ENCODE measurements at places on chromosomes 12 and 14.

- DNase-seq = no peak
Measured at GRCh38 chr12:62700091-62700880, 233.7 kb downstream of the MON2 start.

DNA sequence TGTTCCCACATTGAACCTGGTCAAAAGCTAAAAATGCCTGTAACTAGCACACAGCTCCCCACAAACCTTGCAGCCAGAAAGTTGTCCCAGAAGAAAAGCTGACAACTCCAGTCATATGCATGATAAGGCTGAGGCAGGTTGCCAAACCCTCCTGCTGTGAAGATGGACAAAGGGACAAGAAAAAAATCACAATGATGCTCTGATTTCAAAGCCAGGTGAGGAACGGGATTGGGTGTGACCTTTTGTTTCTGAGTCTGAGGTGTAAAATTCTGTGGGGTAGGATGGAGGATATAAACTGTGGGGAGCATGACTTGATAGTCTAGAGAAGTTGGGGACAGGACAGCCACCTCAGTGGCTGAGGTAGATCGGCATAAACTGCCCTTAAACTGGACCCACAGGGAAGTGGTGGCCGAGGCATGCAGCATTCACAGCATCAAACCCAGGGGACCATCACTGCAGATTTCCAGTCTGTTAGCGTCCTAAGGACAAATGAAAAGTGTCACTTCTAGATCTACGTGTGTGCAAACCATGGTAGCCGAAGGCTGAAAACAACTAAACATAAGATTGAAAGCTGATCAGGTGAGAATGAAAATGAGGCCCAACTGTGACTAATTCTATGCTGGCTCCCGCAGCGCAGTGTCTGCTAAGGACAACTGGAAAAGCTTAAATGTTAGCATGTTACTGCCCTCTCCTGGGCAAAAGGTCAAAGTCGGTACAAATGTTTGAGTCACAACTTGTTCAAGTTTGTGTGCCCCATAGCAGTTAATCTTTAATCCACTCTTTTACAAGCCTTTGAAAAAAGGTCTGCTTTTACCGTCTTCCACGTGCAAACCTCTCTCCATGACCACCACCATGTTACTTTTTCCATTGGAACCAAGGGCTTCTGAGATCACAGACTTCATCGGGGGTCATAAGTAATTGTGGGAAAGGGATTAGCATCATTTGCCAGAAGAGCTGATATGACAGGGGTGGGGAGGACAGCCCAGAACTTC, 39.8 kb downstream of the GRIN2B start:
- peak; percentile 22 for DNase-seq

DNA sequence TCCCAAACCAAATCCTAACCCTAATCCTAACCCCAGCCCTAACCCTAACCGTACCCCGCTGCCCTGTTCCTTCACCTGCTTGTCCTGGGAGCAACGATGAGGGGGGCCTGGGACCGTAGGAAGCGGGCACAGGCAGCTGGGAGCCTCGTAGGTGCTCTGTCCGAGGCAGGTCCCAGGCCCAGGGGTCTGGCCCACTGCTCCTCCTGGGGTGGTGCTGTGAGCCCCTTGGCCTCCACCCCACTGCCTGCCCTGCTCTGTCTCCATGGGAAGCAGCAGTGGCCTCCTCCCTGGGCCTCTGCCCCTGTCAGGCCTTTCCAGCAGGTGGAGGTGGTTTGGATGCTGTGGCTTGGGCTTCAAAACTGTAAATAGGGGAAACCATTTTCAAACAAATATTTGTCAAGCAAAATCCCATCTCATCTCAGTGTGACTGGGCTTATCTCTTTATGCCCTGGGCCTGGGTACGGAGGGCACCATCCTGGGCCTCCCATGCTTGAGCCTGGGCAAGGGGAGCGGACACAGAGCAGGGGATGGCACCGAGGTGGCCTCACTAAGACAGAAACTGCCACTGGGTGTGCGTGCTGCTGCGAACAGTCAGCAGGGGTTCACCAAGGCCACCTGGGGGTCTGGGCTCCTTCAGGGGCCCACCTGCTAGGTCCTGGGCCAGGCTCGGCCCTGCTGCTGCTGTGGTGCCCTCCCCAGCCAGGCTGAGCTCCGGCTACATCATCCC, 3.7 kb upstream of the BEGAIN start:
- DNase-seq = no peak

DNA sequence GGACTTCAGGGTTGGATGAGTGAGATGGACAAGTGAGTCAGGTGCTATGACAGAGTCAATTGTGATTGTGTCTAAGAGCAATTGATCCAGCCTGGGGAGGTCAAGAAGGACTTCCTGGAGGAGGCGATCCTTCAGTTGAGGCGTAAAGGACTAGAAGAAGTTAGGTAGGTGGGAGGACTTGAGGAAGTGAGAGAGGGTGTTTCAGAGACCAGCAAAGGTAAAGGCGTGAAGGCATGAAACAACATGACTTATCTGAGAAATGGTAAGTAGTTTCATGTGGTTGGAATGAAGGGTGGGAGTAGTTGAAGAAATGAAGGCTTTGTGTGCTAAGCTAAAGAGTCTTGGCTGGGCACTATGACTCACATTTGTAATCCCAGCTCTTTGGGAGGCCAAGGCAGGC, 48.9 kb upstream of the PPP1CC start:
- DNase-seq = no peak

- no peak for DNase-seq
Measured at GRCh38 chr14:32934881-32935633, 3.6 kb upstream of the NPAS3 start.

DNA sequence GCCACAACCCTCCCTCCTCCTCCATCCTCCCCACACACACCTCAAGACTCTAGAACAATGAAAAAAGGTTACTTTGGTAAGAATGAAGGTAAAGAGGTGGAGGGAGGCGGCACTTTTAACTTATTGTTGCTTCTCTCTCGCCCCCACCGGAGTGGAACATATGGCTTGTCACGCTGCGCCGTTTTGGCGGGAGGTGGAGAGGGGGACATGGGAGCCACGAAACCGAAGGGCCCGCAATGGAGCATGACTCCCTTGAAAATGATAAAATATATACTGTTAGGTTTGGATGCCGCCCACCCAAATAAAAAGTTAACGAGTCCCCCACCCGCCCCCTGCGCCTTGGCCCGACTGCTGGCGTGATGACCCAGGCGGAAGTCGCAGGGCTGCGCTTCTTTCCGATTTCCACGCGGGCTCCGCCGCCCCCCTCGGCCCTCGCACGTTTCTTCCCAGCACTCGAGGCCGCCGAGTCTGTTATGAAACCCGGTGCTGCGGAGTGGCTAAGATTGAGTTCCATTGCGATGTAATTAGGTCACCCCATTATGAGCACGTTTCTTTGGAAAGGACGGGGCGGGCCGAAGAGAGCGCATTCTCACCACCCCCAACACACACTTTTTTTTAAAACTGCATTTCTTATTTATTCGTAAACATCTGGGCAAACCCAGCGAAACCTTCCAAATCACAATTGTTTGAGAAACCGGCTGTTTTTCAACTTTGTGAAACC, 1.4 kb upstream of the ZFP36L1 start:
- DNase-seq = peak; percentile 77

DNA sequence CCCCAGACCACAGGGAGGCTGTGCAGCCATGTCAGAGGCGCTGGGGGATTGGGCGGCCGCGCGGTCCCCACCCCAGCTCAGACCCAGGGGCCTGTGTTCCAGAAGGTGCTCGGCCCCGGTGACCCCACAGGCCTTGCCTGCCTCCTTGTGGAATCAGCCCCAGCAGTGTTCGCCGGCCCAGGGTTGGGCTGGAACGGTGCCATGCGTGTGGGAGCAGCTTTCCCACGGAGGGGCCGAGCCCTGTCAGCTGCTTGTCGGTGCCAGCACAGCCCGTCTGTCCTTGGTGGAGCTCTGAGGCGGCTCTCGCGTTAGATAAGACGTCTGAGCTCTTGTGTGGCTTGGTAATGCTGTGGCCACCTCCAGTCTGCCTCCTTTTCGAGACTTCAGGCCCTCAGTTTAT, 8.5 kb downstream of the ZFYVE21 start:
- DNase-seq = no peak
